ENCODE measurements at places on chromosomes 4 and X. TPM values are rescaled to one million over a fixed set of nuclear protein-coding genes. Genes with fewer than 3 reads are reported as not detected.

The XAGE1B gene
- total RNA-seq = 160 TPM

The ATOH1 gene
- total RNA-seq = not detected

The RIBC1 gene
- 1.3 TPM for total RNA-seq

The RBBP7 gene
- 157 TPM for total RNA-seq

The NEXMIF gene
- not detected for total RNA-seq

The GC gene
- total RNA-seq = not detected

The TIGD4 gene
- 0.18 TPM for total RNA-seq

The CITED1 gene
- total RNA-seq = 1.2 TPM

The RPL34 gene
- total RNA-seq = 883 TPM

The BRS3 gene
- not detected for total RNA-seq

The SPATA18 gene
- 4.2 TPM for total RNA-seq

The GNRHR gene
- total RNA-seq = not detected

The GYG2 gene
- 4.8 TPM for total RNA-seq

The TMEM164 gene
- 79.3 TPM for total RNA-seq

The MGAT4D gene
- total RNA-seq = not detected

The TEX13D gene
- total RNA-seq = not detected

The KDM5C gene
- total RNA-seq = 58.6 TPM

Data from A549 treated with ZK216348 at 1 μM for 4 hours (cell line).